Fibroblast of villous mesenchyme (primary cell): ENCODE measurements at places on chromosomes 2 and 18. TPM values are rescaled to one million over a fixed set of nuclear protein-coding genes. Genes with fewer than 3 reads are reported as not detected.

DNA sequence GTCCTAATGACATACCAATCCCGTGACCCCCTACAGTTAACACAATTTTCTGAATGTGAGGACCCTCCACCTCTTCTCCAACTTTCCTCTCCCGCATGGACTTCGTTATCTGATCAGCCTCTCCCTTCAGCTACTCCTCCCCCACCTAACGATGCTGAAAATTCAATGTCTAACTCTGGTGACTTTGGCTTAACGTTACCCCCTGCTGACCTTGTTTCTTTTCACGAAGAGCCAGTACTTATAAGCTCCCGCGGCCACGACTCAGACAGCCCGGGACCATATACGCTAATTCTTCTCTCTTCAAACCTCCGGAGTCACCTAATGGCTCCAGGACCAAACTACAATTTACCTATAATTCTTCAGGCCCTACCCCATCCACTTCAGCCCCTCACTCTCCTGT lies 29.2 kb downstream of the VPS54 start:
- no peak for DNase-seq

- no peak for DNase-seq
Measured at GRCh38 chr2:124985270-124985669, 960.2 kb downstream of the CNTNAP5 start.

GRCh38 chr2:78301166-78301789 lies 724.2 kb upstream of the REG3G start:
- DNase-seq, result no peak

The WNT6 gene
- not detected in 2 replicates for total RNA-seq

The TMEM163 gene
- total RNA-seq, result not detected in 2 replicates
